ENCODE measurements at places on chromosomes 1 and 21.
A peak's percentile ranks its signal among the peaks of the same experiment; 100 is the strongest.

DNA sequence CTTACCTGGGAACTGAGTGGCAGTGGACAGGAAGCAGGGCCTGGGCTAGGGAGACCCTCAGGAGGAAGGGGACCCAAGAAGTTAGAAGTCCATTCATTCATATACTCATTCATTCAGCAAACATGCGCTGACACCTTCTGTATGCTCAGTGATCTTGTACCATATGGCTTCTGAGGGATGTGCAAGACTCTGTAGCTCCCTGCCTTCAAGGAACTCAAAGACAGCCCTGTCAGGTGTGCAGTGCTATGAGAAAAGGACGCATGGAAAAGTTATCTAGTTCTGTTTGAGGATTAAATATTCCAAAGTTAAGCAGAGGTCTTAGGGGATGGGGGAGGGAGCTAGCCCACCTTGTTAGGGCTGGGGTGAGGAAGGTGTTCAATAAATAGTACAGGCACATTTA lies 12.5 kb downstream of the DMAP1 start:
- DNase-seq = no peak

DNA sequence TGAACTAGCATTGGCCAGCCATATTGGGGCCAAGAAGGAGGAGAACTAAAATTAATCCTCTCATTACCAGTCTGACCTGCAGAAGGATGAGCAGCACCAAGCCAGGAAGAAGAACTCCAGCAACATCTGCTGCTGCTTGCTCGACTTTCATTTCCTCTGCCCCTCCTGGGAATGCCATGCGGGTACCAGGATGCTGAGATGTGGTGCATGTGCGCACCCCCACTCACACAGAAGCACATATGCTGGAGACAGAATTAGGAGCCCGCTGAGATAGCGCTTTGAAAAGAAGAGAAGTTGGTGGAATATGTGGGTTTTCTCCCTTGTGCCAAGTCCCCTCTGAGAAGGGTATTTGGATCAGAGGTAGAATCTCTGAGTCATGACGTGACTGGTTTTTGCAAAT lies 70.4 kb downstream of the PLXNA2 start:
- no peak for DNase-seq

DNA sequence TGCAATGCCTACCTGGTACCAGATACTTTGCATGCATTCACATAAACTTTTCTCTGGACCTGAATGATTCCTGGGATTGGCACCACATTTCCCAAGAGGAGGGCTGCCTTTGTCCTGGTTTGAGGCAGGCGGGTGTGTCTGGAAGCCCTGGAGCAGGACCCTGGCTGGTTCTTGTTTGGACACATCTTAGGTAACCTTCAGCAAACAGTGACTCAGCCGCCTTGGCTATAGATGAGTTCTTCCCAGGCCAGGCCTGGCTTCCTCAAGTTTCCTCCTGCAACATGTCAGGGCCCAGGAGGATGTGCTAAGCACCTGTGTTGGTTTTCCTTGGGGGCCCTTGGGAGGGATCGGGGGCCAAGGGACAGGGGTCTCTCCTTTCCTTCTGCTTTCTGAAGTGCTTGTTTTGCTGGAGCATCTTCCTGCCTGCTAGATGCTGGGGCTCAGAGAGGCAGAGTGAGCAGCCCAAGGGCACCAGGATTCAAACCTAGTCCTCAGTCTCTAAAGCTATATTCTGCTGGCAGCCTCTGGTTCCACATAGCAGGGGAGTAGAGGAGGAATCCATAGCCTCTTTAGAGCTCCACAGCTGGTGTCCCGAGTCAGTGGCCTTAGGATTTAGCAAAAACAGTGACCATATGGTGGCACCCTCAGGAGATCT lies 38.2 kb downstream of the PAX7 start:
- no peak for DNase-seq

DNA sequence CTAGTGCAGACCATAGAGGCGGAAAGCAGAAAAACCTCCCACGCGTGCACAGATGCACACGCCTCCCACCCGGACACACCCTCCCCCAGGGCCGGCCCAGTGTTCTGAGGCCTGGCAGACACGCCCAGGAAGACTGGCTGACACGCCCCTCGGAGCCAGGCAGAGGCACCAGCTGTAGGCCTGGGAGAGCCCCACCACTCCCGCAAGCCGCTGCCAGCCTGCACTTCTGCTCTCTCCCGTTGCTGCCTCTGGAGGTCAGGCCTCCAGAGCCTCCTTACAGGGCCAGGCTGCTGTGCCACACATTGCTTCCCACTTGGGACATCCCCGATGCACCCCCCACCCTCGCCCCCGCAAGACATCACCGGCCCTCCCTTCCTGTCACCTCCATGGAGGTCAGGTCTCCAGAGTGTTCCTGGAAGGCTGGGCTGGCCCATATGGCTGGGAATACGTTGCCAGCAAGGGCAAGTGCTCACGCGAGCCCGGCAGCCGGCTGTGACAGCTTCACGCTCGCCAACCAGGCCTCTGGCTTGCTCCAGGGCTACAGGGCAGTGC lies 40.4 kb downstream of the CASZ1 start:
- DNase-seq = peak; percentile 48

DNA sequence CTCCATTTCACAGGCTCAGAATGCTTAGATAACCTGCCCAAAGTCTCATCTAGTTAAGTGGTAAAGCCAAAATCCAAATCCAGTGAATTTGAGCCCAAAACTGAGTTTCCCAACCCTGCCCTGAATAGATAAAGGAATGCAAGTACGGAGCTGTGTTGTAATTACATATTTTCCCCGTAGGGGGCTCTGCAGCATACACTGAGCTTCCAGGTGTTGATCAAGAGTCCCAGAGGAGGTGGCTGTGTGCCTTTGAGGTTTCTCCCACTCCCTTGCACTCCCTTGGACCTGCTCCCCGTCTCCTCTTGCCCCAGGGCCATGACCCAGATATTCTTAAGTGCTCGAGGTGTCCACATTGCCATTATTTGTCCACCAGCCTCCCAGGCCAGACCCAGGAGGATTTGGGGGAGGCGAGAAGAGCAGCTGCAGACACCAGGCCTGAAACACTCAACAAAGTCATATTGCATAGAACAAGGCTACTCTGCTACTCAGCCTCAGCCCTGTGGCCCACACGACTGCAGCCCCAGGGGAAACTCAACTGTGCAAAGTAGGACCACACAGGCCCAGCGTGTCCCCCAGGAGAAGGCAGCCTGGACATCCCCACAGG lies 18.4 kb upstream of the LY9 start:
- DNase-seq = no peak

All from activated CD4-positive, alpha-beta T cell treated with anti-CD3 and anti-CD28 coated beads for 24 hours (primary cell).